ENCODE measurements at places on chromosomes 5 and 9.

DNA sequence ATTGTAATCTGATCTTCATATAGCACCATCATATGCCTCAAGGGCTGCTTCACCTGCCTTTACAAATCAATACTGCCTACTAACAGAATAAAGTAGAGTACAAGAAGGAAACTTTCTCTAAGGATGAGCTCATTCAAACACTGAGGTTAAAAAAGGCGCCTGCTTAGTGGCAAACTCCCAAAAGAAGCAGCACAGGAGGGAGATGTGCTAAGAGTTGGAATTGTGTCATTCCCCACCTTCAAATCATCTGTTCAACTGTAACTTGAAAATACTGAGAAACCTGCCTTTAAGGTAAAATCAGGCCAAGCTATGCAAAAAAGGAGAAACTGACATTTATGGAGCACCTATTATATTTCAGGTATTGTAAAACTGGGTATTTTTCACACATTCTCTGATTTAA is 560.6 kb downstream of the PTPRD start:
- no peak for DNase-seq

DNA sequence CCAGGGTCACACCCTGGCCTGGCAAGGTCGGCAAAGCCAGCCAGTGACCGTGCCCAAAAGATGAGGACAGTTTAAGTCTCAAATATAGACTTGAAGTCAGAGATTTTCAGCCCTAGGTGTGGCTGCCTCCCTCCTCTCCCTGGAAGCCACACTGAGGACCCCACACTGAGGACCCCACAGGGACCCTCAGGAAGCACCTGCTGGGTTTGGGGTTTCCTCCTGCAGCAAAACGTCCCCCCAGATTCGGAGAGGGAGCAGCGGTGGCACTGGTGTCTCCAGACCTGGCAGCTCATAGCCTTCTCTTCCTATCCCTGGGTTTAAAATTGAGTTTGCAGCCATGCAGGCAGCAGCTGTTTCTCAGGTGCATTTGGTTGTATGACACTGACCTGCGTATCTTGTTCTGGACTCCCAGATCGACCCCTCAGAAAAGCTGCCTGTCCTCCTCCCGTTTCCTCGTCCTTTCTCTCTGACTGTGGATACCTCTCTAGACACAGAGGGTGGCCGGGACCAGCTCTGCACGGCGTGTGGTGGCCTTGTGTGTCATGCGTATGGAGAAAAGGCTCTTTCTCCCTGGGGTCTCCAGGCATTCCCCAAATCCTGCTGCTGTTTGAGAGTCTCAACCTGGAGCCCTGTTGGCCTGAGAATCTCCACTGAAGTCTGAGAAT is 36.6 kb downstream of the MRPL36 start:
- DNase-seq, result no peak

DNA sequence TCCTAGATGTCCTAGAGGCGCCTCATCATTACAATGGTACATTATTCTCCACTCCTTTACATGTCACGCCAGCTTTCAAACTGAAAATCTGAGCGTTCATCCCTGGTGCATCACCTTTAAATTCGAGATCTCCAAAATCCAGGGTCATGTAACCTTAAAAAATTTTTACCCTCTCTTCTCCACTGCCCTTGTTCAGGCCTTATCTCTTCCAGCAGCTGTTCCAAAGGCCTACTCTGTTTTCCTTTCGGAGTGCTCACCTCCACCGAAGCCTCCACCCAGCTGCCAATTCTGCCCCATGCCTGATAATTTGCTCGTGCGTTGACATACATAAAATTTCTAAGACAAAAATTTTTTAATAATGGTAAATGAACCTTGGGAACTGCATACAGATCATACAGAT is 950 bp upstream of the MSH3 start:
- no peak for DNase-seq

DNA sequence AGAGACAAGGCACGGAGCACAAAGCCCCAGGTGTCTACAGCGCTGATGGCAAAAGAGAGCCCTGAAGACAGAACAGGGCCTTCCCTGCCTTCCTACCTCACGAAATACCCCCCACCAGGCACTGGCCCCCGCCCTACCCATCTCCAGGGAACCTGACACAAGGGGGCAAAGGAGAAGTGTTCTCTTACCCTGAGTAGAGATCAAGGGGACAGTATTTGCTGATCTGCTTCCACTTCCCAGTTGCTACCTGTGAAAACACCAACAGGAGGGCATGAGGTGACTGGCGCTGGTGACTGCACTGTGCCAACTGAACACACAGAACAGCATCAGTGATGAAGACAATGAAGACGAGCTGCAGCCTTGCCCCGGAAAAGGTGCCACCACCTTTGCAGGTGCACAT is 27.4 kb downstream of the IPPK start:
- no peak for DNase-seq

DNA sequence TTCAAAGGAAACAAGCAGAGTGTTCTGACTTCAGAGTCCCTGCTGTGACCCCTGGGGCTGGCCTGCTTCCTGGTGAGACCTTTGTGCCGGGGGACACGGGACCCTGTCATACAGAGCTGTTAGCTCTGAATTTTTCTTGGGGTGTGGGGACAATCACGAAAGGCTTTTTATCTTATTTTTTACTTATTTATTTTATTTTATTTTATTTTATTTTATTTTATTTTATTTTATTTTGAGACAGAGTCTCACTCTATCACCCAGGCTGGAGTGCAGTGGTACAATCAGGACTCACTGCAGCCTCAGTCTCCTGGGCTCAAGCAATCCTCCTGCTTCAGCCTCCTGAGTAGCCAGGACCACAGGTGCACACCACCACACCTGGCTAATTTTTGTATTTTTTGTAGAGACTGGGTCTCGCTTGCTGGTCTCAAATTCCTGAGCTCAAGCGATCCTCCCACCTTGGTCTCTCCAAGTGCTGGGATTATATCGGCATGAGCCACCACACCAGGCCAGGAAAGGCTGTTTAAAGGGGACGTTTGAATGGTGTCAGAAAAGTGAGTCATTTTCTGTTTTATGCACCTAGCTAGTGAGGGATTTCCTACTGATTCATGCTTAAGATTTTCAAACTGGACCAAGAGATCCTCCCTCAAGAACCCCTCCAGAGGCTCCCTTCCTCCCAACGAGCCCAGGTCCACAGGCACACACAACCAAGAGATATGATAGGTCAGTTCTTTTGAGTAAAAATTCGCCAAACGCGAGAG is 75.7 kb downstream of the OLFM1 start:
- no peak for DNase-seq

- no peak for DNase-seq
These were observed 290.4 kb downstream of the CSNK1G3 start for GRCh38 chr5:123802298-123802951.

DNA sequence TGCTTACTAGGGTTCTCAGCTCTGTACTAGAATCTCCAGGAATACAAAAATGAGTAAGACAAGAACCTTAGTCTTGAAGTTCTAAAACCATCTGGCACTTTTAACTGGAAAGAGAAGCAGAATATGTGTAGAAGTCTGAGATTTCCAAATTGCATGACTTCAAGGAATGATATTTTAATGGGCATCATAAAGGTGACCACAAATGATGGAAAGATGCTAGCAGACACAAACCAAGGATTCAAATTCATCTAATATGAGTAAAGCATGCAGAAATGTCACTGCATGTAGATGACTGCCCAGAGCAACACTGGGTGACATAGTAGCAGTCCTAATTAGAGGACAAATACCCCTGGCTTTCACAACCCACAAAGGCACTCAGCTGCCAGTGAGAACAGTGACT is 117.2 kb downstream of the RPS23 start:
- no peak for DNase-seq

DNA sequence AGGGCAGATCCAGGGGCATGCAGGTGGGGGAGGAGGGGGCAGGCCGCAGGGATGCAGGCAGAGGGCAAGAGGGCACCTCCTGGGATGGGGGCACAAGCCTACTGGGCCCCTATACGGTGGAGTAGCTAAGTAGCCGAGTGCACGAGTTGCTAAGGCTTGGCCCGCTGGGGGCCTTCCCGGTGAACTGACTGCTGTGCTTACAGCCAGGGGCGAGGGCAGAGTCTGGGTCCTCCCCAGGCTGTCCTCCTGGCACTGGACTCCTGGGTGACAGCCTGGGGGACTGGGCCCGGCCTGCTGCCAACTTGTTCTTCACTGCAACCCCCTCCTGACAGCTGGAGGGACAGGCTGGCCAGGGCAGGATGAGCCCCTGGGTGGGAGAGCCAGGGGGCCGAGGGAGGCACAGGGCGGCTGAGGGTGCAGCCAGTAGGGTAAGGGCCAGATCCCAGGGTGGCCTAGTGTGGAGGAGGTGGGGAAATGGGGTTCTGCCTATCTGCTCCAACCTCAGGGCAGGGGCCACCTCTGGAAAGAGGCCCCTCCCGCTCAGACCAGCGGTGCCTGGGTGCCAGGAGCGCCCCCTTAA is 1.7 kb upstream of the EGFL7 start:
- DNase-seq, result peak; percentile 14

GRCh38 chr9:117091529-117091928 is 323.3 kb downstream of the ASTN2 start:
- DNase-seq, result no peak

GRCh38 chr5:23703940-23704855 is 196.8 kb downstream of the PRDM9 start:
- no peak for DNase-seq

DNA sequence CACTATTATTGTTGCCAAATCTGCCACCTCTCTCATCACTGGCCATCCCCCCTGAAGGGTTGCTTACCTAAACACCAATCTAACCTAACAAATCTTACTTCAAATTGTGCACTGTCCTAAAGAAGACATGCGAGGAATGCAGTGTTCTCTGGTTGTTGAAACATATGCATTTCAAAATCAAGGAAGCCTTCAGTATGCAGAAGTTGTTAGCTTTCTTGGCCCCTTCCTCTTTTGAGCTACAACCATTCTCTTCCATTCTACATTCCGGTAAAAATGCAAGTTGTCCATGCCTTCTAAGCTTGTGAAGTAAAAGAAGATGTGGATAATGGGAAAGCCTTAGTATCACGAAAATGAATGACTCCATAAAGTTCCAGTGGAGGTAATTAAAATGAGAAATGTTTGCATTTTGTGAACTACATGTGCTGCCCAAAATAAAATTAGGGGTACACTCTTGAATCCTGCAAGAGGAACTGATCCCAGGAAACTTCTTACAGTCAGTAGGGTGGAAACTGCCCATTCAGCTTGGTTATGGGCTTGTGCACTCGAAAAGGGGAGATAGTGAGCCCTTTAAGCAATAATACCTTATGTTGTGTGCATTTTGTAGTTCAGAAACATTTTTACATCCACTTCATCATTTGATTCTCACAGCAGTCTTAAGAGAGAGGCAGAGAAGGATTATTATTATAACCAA is 77.6 kb upstream of the ADRB2 start:
- no peak for DNase-seq

- no peak for DNase-seq
These were observed 30.9 kb downstream of the GRAMD2B start for GRCh38 chr5:126454081-126454480.

GRCh38 chr9:87517732-87518131 is 20.1 kb downstream of the DAPK1 start:
- no peak for DNase-seq

GRCh38 chr5:135553688-135554462 is 18.1 kb upstream of the NEUROG1 start:
- no peak for DNase-seq

DNA sequence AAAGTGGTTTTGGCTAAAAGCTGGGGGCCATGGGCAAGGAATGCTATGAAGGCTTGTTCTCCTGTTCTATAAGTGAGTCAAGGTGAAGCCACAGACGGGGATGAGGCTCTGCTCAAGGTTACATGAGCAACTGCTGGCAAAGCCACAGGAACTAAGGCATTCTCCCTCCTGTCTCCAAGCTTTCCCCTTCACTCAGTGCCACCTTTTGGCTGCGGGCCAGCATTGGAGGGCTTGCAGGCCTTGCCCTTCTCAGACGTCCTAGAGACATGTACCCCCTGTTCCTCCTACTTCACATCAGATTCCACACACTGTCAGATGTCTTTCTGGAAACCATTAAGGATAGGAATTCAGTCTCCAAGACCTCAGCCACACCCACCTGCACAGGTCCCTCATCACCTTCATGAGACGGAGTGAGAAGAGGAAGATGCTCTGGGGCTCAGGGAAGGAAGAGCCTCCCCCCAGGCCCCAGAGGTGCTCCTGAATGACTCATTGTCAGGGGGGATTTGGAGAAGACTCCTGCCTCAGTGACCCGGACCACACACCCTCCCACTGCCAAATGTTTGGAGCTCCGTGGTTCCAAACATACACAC is 20.5 kb upstream of the MEIKIN start:
- no peak for DNase-seq

GRCh38 chr9:91207729-91208418 is 153.8 kb downstream of the AUH start:
- no peak for DNase-seq

- no peak for DNase-seq
These were observed 36.2 kb upstream of the UGCG start for GRCh38 chr9:111860443-111860842.

- DNase-seq, result no peak
These were observed 320.2 kb downstream of the NFIB start for GRCh38 chr9:13993632-13994185.

DNA sequence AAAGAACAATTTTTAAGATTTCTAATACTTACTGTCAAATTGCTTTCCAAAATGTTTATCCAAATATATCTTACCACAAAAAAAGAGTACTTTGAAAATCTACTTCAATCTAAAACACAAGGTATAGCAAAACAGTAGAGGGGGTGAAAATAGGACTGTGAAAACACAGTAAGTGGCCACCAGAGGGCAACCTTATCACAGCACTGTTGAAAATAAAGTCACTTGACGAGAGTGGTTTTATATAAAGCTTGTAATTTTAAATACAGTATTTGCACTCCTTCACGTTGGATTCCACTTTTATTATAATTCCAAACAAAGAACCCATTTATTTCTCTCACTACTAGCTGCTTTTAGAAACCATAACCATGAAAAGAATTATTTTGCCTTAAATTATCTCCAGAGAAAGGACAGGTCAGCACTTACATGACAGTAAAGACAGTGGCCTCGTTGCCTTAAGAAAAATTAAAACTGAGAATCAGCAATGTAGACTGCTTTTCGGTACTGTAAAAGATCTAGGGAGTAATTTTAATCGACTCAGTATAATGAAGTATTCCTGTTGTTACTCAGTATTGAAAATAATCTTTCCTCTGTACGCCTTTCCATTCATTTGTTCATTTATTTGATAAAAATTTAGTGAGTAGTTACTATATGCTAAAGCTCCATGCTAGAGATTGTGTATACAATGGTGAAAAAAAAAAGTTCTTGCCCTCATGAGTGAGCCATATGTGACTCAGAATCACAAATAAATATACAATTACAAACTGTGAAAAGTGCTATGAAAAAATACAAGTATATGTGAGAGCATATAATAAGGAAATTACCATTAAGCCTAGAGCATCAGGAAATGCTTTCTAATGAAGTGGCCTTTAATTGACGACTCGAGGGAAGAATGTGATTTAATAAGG is 40.0 kb upstream of the CDK5RAP2 start:
- no peak for DNase-seq

- no peak for DNase-seq
These were observed 17.1 kb downstream of the MTREX start for GRCh38 chr5:55324815-55325418.

Data from activated B cell treated with CpG ODN at 0.5 μM for 24 hours (primary cell).